Activated T-helper 1 cell treated with Interleukin-2 at 50 U/mL for 16 hours (primary cell): ENCODE measurements at places on chromosomes 16 and 17.

- DNase-seq, result no peak
These were observed 4.2 kb downstream of the MTSS2 start for GRCh38 chr16:70681382-70682238.

- no peak for DNase-seq
These were observed 137.4 kb upstream of the TNRC6C start for GRCh38 chr17:77821114-77821513.

DNA sequence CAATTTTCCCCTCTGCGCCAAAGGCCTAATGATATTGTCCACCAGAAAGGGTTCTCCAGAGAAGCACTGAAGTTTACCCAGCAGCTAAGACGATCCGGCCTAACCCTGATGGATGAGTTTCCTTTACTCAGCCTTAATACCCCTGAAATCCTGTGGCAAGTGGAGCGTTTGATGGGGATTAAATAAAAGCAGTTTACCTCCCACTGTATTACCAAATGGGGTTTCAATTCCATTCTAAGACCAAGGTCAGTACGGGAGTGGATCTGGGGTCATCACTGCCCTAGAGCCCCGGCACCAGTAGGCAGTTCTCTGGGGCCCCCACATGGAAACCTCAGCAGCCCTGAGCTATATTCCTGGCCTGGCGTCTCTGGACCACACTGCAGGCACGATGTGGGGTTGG, 97.1 kb upstream of the NOL11 start:
- DNase-seq, result no peak

GRCh38 chr17:72151565-72152386, 31.0 kb downstream of the SOX9 start:
- DNase-seq, result no peak

- no peak for DNase-seq
These were observed 6.2 kb downstream of the ZNF843 start for GRCh38 chr16:31436221-31437045.

DNA sequence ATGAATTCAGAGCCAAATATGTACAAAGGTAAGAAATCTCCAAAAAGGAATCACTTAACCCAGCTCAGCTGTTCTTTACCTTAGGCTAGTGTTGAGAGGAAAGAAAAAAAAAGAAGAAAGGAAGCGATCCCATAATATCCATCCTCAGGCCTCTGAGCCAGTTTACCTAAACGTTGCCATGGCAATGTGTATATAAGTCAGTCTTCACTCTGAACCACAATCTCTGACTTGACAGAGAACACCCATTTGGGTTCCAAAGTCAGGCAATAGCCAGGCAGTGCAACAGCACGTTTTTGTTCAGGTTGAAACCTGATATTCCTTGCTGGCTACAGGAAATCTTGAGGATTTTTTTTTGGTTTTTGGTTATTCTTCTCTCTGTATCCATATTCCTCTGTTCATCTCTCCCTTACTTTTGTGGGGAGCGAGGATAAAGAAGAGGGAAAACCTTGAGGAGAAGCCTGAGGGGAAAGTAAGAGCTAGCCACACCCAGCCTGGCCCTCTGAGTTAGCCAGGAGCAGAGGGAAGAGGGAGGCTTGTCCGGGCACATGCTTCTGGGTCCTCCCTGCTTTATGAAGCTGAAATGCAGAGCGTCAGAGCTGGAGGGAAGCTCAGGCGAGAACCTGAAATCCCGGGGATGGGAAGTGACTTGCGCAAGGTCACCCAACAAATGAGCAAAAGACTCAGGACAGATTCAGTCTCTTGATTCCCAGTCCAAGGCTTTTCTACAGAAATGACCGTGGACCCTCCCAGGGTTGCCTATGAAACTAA, 152.7 kb downstream of the SOX9 start:
- DNase-seq, result no peak

- DNase-seq, result no peak
These were observed 106.7 kb downstream of the TTC19 start for GRCh38 chr17:16106161-16106891.

GRCh38 chr16:64339052-64339770, 782.7 kb downstream of the CDH11 start:
- DNase-seq, result no peak

- peak; percentile 65 for DNase-seq
These were observed 17.1 kb upstream of the CCR7 start for GRCh38 chr17:40582328-40582901.

DNA sequence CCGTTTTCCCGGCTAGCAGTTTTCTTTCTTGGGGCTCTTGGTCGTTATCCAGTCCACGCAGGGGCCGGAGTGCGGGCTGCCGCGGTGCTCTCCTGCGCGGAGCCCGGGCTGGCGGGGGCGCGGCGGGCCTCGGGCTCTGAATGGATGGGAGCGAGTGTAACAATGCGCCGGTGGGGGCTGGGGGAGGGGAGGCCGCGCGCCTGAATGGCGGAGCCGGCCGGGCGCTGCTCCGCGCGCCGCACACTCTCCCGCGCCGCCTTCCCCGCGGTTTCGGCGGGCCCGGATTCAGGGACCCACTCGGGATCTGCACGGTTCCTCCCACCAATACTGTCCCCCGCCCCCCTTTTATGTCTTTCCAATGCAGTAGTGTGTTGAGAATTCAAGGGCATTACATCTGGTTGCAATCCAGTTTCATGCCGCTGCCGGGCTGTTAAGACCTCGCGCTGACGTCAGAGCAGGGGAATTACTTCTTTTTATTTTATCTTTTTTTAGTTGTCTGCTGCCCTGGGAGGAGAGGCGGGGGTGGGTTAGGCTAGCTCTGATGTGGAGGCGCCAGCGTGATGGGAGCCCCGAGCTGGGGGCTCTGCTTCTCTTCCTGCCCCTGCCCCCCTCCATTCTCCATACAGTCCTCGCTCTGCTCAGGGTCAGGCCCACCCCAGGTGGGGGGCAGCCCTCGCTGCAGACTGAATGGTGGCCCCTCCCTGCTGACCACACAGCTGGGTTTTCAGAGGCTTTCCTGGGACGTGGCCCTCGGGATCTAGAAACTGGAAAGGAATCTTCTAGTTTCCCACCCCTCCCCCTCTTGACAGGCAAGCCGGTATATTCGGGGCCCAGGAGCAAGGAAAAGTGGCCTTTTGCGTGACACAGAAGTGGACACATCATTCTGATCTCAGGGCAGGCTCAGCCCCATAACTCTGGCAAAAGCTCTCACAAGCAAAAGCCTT, 1.8 kb downstream of the RAI1 start:
- peak; percentile 26 for DNase-seq

DNA sequence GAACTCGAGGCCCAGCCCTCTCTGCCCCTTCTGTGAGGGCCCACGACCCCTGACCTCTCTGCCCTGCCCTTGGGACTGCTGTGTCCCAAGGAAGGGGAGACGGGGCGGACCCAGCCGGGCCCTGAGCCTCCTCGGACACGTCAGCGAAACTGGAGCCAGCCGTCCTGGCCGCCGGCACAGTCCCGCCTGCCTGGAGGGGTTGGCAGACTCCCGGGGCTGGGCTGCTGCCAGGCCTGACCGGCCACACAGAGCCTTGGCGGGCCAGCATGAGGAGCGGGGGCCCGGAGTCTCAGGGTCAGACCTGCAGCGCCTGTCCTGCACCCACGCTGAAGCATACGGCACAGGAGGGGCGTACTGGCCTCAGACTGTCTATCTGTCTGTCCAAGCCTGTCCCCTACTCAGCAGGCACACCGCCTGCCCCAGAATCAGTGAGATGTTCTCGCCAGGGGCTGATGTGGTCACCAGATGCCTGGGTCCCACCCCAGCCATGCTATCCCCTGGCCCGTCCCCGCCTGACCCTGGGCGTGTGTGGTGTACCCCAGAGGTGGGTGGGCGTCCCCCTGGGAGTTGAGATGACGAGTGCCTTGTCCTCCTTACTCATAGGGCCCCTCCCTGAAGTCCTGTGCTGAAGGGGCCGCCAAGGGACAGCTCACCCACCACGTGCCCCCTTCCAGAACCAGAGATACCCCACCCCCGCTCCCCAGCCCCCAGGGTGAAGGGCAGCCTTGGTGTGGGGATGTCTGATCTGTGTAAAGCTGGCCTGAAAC, 4.7 kb downstream of the VASN start:
- no peak for DNase-seq

- no peak for DNase-seq
These were observed 37.4 kb upstream of the TMC5 start for GRCh38 chr16:19380328-19380727.

DNA sequence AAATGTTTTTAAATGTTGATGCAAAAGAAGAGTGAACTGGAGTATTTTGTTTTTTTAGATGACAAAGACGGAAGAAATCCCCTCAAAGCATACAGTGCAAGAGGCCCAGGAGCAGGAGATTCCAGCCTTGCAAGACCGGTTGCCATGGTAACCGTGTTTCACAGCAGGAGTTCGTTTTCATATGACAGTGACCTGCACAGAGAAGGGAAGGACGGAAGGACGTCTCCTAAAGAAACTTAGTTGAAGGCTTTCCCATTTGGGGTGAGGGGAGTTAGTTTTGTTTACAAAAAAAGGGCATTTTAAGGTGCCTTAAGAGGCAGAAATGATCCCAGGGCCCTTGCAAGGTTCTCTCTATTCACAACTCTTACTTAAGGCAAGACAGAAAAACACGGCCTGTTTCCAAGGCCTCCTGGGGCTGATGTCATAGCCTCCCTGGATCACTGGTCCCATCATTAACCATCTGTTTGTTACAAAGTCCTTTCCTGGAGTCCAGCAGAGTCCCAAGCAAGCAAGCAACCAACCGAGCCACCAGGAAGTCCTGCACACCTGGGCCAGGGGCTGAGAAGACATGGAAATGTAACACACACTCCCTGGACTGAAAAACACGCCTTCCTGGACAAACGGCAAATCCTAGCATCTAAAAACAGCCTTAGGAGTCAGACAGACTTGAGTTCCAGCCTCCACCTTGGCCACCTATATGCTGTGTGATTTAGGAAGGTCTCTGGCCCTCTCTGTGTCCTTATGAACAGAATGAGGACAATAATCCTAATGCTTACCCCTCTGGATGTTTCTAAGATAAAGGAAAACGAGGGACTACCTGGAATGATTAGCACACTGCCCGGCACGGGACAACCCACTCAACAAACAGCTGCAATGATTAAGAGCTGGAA, 30.3 kb upstream of the RPH3AL start:
- DNase-seq, result no peak

DNA sequence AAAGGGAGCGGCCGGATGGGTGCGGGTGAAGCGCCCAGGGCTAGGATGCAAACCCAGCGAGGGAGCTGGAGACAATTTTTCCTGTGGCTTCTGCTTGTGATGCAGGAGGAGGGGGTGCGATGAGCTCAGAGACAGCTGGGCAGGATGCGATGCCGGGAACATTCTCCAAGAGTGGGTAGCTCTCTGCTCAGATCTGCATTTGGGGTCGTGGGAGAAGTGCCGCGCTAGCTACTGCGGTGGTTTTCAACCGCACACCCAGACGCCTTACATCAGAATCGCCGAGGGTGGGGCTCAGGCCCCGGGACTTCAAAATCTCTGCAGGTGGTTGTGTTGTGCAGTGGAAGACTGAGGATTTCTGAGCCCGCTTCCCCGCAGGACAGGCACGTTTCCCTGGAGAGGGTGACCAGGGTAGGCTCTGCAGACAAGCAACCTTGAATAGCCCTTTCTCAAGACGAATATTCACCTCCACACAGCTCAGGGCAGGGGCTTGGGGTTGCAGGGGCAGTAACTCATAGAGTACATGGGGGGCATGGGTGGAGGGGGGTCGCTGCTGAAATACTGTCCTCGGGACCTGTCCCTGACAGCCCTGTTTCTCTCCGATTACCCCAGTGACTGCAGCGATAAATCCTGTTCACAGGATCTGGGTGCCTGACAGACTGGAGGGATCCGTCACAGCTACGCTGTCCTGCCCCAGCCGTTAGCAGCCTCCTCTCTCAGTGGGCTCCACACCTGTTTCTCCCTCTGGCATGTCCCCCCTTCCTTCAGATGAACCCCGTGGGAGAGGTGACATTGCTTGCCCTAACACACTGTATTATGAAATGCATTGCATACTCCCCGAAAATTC, 63.3 kb downstream of the HAPSTR1 start:
- no peak for DNase-seq

- DNase-seq, result no peak
These were observed 4.4 kb downstream of the KIF19 start for GRCh38 chr17:74330446-74330845.

DNA sequence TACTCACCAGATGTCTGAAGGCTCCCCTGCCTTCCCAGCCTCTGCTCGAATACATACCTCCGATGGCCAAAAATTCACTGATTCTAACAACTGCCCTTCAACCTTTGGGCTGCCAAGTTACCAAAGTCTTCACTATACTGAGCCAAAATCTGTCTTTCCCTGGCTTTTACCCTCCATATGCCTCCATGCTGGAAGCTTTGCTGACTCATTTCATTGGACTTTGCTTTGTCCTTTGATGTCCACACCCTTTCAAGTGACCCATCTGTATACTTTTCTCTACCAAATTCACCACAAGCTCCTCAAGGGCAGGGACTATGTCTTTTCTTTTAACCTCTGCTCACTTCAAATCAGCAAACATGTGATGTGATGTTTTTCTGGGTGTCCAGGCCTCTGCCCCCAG, 21.0 kb upstream of the MTMR4 start:
- no peak for DNase-seq

DNA sequence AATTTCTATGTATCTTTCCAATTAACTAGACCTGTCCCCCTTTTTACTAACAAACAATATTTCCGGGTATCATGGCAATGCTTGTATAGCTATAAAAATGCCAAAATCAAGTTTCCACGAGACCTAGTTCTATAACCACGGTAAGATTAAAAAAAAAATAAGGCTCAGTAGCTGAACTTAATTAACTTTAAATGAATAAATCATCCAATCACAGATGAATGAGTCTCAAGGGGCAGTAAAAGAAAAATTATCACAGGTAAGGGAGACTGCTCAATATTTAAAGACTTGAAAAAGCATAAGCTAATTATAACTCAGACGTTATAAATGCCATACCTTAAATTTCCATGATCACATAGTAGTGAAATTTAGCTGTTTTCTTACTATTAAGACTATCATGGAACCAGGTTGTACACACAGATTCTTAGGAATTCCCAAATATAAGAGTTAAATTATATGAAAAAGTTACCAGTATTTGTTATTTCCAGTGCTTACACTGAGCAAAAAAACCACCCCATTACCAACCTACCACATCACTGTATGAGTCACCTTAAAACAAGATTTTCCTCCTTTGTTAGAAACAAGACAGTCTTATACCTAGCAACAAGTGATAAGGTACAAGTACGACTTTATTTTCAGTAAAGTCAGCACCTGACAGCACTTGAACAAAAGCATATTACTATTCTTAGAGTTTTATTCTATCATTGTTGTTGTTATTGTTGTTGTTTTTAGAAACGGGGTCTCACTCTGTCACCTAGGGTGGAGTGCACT, 20.6 kb downstream of the SSH2 start:
- DNase-seq, result no peak

DNA sequence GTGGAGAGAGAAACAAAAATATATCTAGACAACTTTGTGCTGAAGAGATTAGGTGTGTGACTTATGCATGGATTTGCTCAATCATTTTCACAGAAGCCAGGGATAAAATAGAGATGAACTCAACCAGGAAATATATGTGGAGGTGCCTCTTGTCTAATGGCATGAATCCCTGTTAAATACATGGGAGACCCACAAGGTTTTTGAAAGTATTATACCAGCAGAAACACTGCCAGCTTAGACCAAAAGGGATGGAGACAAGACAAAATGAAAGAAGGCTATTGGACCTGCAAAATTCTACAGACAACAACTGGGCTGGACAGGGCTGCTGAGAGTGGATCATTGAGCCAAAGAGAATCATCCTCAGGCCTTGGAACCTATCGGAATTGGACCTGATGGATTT, 51.0 kb downstream of the MMP15 start:
- no peak for DNase-seq

- DNase-seq, result no peak
These were observed 12.8 kb downstream of the SPNS3 start for GRCh38 chr17:4446326-4447071.
